GM06990 (cell line): ENCODE measurements at places on chromosomes 5 and 9.

- DNase-seq, result peak; percentile 45
Observed at GRCh38 chr5:9545992-9546851, at the start of gene SEMA5A. Gene SEMA5A, minus strand, starts transcription at chr5:9546075. Its CDS starts 166,129 bp downstream, at chr5:9379946.

GRCh38 chr5:174472956-174473355, 251.4 kb upstream of the MSX2 start:
- no peak for DNase-seq

GRCh38 chr5:67222243-67223025, 25.8 kb upstream of the CD180 start:
- DNase-seq, result no peak

- DNase-seq, result no peak
Observed at GRCh38 chr9:3224931-3225330, 300.9 kb downstream of the RFX3 start.

GRCh38 chr9:34961574-34962490, 3.7 kb downstream of the PHF24 start:
- DNase-seq, result no peak

DNA sequence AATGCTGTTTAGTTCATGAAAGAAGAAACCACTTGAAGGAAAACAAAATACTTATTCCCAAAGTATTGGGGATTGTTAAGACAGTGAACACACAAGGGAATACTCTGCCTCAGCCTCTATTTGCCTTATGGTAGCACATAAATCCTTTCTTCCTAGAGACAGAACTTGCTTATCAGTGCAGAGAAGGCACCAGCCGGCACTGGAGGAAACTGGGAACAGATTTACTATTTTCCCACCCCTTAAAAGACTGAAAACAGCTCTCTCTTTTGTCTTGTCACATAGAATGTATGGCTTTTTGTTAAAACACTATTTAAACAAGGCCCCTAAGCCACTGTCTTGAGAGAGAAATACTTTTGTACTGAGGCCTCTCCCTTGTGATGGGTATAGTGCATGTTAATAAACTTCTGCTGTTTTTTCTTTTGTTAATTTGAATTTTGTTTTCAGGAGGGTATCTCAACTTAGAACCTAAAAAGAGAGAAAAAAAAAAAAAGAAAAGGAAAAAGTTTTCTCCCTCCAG, 40.7 kb upstream of the EDIL3 start:
- no peak for DNase-seq
